Effector memory CD4-positive, alpha-beta T cell (primary cell): ENCODE measurements at places on chromosomes 12 and 14.

DNA sequence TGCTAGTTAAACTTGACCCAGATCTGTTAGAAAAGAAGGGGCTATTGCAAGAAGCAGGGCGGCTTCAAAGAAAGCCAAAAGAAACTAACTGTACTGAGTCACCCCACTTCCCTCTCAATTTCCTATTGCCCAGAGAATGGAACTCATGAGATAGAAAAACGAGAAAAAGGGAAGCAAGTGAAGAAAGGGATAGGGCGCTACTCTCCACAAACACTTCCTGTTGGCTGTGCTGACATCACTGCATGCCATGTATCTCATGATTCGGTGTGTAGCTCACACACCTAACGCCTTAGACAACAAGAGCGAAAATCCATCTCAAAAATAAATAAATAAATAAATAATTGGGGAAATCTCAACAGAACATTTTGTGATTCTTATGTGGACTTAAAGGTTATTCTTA lies 13.0 kb upstream of the P2RX4 start:
- DNase-seq: no peak

DNA sequence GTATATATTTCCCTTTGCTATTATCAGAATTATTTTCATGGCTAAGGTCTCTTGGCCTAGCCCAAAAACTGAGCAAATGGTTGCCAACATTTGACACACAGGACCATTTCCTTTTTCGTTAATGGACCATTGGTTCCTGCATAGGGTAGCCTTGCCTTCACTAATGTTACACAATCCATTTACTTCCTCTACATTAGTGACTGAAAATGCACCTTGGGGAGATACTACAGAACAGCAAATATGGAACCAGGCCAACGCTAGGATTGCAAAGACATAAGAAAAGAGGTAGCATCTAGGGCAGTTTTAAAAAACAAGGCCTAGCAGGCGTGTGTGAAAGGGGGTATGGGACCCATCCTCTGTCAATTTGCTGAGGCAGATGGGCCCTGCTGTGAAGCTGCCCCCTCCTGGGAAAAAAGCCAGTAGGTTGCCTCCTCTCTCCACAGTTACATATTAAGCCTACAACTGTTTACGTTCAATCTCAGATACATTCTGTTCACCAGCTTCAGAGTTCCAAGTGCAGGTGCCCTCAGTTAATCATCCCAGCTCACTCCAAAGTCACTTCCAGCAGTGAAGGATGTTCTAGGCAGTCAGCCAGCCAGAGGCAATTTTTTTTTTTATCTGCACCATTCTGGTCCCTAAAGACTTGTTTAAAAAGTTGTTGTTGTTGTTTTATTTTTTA lies 15.0 kb downstream of the AQP6 start:
- no peak for DNase-seq

- DNase-seq: no peak
Observed at GRCh38 chr12:29201296-29201695, 52.2 kb downstream of the FAR2 start.

- no peak for DNase-seq
Observed at GRCh38 chr12:130813949-130814348, 25.1 kb downstream of the STX2 start.

GRCh38 chr12:19052689-19053088 lies 76.8 kb upstream of the PLEKHA5 start:
- DNase-seq: no peak

- DNase-seq: no peak
Observed at GRCh38 chr14:96762650-96763049, 34.5 kb upstream of the VRK1 start.

DNA sequence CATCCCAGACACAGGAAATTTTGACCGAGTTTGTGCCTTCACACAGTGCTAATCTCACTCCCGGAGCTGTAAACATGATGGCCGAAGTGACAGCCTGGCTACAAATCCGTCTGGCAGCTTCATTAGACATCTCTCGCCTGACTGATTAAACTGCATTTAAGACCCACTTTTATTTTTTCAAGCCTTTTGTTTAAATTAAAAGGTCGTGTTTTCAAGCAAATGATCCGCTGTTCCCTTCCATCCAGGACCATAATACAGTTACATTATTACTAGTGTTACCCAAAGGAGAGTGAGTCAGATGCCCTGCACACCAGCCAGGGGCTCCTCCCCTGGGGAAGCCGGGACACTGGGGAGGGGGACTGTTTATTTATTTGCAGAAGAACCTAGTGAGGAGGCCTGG lies 200.2 kb downstream of the EXOC5 start:
- DNase-seq: no peak

- no peak for DNase-seq
Observed at GRCh38 chr14:74571901-74572725, 39.9 kb downstream of the LTBP2 start.

DNA sequence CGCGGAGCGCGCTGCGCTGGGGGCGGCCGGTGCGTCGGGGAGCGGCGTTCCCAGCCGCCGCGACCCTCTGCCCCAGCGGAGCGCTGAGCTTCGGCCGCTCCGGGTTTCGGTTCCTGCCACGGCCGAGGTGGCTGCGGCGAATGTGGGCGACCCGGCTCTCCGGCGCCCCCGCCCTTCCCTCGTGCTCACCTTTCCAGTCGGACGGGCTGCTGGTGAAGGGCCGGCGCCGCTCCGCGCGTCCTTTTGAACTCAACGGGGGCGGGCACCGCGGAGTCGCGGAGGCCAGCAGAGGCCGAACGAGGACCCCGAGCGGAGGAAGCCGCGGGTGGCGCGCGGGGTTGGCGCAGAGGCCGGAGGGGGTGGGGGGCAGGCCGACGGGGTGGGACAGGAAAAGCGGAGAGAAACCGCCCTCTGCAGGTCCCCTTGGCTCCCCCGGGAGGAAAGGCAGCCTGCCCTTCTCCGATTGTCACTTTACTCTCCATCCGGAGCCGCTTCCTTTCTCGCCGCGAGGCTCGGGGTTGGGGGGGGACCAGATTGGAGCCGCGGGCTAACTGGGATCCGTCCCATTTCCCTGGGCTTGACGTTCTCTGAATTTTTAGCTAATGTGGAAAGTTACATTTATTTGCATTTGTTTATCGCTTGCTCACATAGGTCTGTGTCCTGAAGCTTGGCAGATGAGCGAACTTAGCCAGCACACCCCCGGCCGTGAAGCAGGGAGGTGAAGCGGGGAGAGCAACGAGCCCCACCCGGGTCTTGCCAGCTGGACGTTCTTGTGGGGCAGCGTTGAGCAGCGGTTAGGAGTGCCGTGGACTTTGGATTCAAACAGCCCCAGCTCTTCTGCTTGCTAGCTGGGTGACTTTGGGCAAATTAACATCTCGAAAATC lies at the start of gene SMAGP:
Gene SMAGP (minus strand): TSS at position 349 of the 884 bp plus-strand sequence. CDS start 1,137 bp downstream, outside the sequence.
- peak; percentile 29 for DNase-seq

- no peak for DNase-seq
Observed at GRCh38 chr14:89351221-89351515, 65.9 kb downstream of the FOXN3 start.

- no peak for DNase-seq
Observed at GRCh38 chr12:24554612-24555295, 394.1 kb downstream of the BCAT1 start.

DNA sequence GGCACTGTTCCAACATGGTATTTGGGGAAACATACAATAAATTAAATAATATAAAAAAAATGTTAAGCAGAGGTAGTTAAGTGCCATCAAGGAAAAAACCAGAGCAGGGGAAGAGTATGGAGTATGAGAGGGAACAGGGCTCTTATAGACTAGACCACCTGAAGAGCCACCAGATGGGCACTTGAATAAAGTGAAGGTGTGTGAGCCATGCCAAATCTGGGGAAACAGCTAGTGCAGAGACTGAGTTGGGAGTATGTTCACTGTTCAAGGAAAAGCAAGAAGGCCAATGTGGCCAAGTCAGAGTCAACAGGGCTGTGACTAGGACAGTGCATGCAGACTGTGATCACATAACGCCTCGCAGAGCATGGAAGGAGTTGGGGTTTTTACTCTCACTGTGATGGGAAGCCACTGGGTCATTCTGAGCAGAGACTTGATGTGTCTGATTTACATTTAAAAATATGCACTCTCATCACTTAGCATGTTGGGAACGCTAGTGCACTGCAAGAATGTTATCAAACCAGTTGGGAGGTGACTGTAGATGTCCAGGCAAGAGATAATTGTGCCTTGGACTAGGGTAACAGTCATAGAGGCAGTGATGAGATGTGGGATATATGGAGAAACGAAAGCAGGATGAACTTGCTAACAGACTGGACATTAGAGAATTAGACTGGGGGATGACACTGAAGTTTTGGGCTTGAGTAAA lies 25.6 kb downstream of the NDUFA12 start:
- no peak for DNase-seq

- DNase-seq: no peak
Observed at GRCh38 chr14:20836668-20837338, 34.2 kb upstream of the RNASE1 start.

GRCh38 chr12:121800694-121801594 lies 2.9 kb upstream of the SETD1B start:
- DNase-seq: peak; percentile 65

DNA sequence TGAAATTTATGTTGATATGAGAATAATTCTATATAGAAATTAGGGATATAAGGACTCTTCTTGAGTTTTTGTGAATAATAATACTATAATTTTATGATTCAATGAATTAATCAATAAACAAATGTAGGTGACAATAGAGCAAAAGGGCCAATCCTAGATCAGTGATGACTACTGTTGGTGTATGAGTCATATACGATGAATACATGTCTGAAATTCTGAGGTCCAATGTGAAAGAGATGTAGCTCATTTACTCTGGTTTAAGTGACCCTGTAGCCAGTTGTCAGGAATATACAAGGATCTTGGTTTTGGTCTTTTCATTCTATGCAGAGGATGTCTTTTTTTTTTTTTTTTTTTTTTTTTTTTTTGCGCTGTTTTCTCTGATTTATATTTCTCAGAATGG lies 72.1 kb upstream of the RTL1 start:
- DNase-seq: no peak

- DNase-seq: no peak
Observed at GRCh38 chr12:118013283-118013682, 3.2 kb upstream of the RFC5 start.

- no peak for DNase-seq
Observed at GRCh38 chr12:19185262-19185929, 55.9 kb downstream of the PLEKHA5 start.

GRCh38 chr12:110913119-110914056 lies 7.0 kb downstream of the MYL2 start:
- DNase-seq: no peak

DNA sequence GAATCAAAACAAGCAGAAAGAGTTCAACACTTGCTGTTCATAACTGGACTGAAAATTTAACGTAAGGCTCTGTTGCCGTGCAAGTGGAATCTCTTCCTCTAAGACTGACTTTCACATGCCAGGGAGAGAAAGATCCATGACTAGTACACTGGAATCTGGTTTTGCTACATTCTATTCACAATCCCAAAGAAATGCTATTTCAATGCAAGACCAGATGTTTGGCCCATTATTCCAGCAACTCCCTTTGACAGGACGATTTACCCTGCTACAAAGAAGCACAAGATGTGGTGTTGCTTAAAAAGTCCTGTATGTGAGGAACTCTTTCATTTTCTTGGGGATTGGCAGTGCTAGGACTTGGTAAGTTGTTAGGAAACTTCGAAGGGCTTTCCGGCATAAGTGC lies 17.4 kb downstream of the RFC5 start:
- DNase-seq: no peak

- no peak for DNase-seq
Observed at GRCh38 chr12:57173089-57173488, 25.7 kb upstream of the LRP1-AS start.

GRCh38 chr12:89622115-89622514 lies 86.5 kb downstream of the ATP2B1 start:
- DNase-seq: no peak

- no peak for DNase-seq
Observed at GRCh38 chr14:63203618-63204406, 431 bp upstream of the RHOJ start.

- DNase-seq: peak; percentile 55
Observed at GRCh38 chr12:121060149-121061001, 21.3 kb upstream of the OASL start.

- no peak for DNase-seq
Observed at GRCh38 chr12:102609996-102610395, 129.6 kb upstream of the IGF1 start.

DNA sequence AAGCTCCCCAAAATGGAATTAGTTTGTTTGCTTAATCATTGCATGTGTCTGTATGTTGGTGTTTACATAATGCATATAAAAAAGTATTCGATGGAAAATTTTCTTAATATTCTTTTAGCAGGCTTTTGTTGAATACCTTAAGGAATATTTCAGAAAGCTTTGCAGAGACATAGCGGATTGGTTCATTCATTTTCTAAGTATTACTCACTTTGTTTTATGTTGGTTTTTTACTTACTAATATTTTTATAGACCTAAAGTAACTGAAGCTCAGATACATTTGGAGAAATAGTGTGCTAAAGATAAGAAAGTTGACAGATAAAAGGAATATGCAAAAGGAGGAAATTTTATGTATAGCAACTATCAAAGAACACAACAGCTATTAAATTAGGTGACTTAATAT lies 191.0 kb downstream of the ERC1 start:
- DNase-seq: no peak

DNA sequence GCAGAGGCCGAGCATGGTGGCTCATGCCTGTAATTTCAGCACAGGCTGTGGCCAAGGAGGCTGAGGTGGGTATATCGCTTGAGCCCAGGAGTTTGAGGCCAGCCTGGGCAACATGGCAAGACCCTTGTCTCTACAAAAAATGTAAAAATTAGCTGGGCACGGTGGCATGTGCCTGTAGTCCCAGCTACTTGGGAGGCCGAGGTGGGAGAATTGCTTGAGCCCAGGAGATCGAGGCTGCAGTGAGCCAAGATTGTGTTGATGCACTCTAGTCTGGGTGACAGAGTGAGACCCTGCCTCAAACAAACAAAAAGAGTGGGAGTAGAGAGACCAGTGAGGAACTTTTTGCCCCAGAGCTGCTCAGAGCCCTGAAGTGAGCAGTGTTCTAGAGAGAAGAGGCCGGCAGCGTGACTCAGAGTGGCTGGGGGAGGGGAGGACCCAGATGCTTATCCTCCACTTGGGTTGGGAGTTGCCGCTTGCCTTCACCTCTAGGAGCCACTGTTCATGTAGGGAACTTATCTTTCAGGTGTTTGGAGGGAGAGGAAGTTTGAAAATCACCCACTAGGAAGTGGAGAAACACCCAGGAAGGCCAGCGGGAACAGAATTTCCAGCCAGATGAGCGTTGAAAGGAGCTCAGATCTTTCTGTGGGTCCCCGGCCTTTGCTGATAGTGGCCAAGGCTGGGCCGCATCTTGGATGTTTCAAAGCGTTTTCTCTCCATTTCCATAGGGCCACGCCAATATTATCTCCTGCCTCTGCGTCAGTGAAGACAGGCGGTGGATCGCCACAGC lies 15.3 kb downstream of the CFAP251 start:
- DNase-seq: no peak
